CD4-positive, alpha-beta T cell treated with Interleukin-21 for 1 hour (primary cell): ENCODE measurements at places on chromosomes 2 and 18.

DNA sequence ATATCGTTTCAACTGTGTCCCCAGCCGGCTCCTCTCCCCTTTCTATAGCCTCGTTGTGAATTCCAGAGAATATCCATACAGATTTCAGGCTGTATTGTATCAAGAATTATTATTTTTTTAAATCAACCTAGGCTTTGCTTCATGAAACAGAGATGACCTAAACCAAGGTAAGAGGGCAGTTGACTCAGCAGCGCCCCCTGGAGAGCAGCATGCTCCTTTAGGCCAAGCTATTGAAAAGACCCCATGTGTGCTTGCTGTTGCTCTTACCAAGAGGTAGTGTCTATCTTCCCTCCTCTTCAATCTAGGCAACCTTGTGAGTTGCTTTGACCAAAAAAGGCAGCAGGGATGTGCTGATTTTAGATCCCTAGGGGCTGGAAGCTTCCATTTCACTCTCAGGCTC, 426.7 kb upstream of the SMIM21 start:
- no peak for DNase-seq

- DNase-seq = no peak
Measured at GRCh38 chr18:50792885-50793284, 26.9 kb downstream of the MRO start.

DNA sequence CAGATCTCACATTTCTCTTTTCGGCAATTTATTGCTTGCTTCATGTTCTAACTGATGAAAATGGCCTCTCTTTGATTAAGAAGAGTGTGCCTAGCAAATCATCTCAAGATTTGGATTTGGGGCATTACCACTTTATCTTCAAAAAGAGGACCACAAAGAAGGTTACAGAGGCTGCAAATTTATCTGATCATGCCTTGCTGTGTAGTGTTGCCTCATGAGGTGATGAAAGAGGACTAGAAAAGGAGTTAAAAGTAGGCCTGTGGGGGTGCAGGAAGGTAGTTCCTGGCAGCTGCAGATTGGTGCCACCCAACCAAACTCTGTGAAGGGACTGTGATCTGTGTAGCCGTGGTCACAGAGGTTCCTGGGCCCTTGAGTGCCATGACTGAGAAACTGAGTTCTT, 69.2 kb downstream of the PRELID3A start:
- DNase-seq = no peak

DNA sequence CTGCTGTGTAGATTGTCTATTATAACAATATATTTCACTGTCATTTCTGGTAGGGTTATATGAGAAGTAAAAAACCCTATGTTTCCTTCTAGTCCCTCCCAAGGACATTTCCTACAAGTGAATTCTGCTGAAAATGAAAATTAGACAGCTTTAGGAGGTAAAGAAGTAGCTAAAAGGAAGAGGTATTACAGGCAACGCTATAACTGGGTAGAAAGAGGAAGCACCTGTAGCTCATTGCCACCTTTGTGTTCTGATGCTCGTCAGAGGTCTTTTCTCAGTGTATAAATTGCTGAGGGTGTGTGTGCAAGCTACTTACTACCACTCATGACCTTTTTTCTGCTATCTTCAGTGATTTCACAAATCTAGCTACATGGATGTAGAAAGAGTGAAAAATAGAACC, 1.4 kb downstream of the DNAJC10 start:
- no peak for DNase-seq

- no peak for DNase-seq
Measured at GRCh38 chr2:19409046-19409445, 50.6 kb upstream of the OSR1 start.
